HFF-Myc (cell line): ENCODE measurements at places on chromosomes 6 and 20.

- DNase-seq, result no peak
These were observed 530.7 kb upstream of the MAP3K7 start for GRCh38 chr6:91117550-91117949.

DNA sequence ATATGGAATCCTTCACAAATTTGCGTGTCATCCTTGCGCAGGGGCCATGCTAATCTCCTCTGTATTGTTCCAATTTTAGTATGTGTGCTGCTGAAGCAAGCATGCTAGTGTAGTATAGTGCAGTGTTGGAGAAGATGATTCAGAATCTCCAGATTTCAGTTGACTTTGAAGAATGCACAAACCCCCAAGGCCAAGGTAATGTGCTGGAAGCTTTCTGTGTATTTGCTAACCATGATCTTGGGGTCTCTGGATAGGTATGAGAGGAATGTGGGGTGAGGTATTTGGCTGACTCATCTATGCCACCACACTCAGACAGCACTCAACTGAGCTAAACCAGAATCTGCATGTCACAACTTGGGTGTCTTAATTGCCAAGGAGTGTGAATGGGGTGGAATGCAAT is 42.6 kb upstream of the DEK start:
- no peak for DNase-seq

DNA sequence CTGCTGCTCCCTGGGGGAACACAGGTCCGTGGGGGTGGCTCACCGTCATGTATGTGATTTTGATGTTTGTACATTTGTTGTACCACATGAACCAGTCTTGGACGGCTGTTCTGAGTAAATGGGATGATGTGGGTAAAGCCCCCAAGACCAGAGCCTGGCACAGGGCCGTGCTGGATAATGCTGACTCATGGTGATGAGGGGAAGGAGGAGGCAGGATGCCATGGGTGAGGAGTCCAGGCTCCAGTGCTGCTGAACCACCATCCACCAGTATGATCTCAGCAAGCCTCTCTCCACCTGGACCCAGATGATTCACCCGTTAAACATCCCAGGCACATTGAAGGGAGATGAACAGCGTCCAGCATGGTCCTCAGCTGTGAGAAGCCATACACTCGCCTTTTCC is 9.6 kb upstream of the APCDD1L start:
- peak; percentile 36 for DNase-seq

DNA sequence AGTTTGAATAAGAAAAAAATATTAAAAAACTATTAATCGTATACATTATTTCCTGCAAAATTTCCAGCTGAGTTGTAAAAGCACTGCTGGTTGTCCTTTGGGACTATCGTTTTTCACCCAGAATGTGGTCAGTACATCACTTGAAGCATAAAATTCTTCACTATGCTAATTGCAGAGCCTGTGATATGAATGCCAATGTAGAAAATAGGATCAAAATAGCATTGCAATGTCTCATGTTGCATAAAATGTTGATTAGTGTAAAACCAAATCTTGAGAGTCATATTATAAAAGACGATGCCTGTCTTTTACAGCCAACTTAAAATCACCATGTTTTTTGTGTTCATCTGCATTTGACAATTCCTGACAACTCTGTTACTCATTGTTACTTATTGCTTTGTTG is 207.7 kb downstream of the MMUT start:
- no peak for DNase-seq

DNA sequence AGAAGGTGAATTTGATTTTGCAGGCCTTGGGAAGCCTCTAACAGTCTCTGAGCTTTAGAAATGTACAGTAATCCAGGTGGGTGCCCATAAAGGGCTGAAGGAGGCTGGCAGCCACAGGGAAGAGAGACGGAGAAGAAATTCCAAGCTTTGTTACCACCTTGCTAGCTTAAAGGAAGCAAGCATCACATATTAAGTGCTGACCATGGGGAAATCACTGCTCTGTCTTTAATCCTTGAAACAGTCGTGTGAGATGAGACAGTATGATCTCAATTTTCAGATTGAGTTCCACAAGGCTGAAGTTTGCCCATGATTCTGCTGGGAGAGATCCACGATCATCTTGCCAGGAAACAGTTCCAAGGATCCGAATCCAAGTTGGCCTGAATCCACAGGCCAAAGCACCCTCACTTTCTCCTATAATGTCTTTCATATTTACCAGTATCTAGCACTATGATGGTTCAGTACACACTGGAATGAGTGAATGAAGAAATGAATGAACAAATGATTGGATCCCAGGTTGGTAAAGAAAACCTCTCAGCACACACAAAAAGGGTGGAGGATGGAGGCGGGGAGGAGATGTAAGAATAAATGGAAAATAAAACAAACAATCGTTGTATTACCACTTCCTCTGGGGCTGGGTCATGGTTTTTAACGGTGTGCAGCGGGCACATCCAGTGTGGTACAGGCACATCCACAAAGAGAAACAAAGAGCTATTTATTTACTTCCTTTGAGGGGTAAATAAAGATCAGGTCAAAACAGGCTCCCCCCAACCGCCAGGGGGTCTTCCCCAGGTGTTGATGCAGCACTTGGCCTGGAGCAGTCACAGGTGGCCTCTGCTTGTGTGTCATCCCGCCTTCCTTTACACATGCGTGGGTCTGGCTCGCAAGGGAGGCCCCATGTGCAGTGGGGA is 28.2 kb upstream of the TAF8 start:
- DNase-seq, result no peak

- DNase-seq, result no peak
These were observed 197.4 kb upstream of the KCNG1 start for GRCh38 chr20:51220293-51220706.

DNA sequence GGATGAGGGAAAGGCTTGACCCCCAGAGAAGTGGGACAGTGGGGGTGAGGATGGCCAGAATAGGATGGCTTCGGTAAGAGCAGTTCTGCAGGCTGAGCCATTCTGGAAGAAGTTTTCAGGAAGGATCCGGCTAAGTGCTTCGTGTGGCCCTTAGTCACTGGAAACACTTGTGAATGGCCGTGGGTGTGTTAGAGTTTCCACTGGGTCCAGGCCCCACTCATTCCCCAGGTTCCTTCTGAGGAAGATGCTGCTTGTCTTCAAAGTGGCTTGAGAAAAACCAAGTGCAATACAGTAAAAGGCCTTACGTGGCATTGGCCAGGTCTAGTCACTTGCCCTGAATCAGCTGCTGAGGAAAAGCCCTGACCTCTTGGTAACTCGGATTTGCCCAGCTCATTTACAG is 27.9 kb downstream of the MANBAL start:
- no peak for DNase-seq

GRCh38 chr6:88585276-88585692 is 378.1 kb downstream of the RNGTT start:
- no peak for DNase-seq

- DNase-seq, result no peak
These were observed 54.3 kb upstream of the GPR31 start for GRCh38 chr6:167211881-167212712.

DNA sequence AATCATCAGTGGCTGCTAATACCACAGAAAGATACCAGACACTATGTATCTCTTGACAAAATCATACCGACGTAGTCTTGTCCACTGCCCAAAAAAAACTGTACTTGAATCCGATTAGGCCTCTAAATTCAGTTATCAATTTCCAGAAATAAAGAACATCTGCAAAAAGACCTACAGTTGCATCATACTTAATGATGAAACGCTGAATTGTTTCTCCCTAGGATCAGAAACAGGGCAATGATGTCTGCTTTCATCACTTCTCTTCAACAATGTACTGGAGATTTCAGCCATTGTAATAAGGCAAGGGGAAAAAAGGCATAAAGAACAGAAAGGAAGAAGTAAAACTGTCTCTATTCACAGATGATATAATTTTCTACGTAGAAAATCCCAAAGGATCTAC is 152.0 kb downstream of the TASP1 start:
- no peak for DNase-seq
